NCI-H1417 treated with DMSO at 0.1 percent for 48 hours (cell line): ENCODE measurements at places on chromosomes 7 and 10.

DNA sequence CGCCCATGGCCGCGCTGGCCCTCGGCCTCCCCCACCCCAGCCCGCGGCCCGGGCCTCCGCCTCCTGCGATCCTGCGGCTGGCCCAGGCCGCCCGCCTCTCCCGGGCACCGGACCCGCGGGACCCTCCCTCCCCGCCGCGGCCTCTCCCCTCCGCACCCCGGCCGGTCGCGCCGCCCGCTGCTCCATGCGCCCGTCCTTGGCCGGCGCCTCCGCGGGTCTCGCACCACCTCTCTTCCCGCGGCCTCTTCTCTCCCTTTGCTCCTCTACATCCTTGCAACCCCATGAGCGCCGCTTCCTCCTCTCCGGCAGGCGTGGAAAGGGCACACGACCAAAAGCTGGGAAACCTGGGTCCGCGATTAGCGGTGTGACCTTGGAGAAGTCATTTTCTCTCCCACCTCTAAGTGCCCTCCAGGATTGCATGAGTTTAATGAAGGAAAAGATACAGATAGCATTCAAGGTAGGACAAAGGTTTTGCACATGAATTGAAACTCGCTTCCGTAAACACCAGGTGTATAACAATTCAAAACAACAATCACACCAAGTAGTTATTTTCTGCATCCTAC, 448 bp upstream of the SRPK2 start:
- no peak for DNase-seq

- DNase-seq, result no peak
These were observed 56.5 kb upstream of the PCGF5 start for GRCh38 chr10:91163869-91164474.

GRCh38 chr10:51273574-51273973, 199.3 kb downstream of the PRKG1 start:
- DNase-seq, result no peak

DNA sequence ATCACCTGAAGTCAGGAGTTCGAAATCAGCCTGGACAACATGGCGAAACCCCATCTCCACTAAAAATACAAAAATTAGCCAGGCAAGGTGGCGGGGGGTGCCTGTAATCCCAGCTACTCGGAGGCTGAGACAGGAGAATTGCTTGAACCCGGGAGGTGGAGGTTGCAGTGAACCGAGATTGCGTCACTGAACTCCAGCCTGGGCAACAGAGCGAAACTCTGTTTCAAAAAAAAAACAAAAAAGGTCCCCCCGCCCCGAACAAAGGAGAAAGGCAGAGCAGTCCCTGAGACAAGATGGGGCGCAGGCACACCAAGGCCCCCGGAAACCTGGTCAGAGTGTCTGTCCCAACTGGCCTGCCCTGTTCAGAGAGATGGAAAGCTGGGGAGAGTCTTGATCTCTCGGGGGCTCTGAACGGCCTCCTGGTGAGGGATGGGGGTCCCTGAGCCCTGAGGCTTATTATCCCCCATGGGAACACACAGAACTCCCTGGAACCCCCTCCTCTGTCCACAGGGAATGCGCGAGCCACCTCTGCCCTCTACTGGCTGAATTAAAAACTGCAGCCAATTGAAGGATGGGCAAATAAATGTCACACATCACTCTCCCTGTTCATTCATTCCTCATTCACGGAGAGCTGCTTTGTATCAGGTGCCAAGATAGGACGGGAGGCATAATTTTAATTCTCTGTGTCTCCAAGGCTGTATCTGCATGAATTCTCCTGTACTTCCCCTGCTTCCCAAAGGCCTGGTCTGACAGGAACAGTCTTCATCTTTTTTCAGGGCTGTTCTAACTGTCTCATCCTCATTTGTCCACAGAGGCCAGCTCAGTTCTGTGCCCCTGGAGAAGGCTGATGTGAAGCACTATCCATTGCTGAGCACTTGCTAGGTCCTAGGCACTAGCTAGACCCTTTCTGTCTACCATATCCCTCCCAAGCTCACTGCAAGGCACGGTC, 28.9 kb downstream of the MAT1A start:
- DNase-seq, result no peak

DNA sequence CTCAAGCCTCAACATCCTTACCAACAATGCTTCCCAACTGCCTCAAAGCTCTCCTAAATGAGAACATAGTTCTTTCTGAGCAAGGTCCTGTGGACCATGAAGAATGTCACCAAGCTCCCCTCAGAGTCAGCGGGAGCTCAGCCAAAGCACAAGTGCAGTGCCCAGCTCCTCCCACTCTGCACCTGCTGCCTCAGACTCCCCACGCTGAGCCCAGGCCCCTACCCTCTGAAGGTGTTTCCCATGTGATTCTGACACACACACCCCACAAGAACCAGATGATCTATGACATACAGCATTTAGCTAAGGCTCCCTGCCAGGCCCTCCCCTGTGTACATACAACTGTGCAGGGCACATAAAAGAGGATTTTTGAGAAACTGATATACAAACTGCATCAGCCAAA, 19.2 kb downstream of the ERCC6 start:
- DNase-seq, result no peak

- no peak for DNase-seq
These were observed 78.0 kb downstream of the MALSU1 start for GRCh38 chr7:23377134-23377533.
